ENCODE measurements at places on chromosomes 5 and 9.

- no peak for DNase-seq
These were observed 30.4 kb downstream of the TBC1D2 start for GRCh38 chr9:98225015-98225442.

DNA sequence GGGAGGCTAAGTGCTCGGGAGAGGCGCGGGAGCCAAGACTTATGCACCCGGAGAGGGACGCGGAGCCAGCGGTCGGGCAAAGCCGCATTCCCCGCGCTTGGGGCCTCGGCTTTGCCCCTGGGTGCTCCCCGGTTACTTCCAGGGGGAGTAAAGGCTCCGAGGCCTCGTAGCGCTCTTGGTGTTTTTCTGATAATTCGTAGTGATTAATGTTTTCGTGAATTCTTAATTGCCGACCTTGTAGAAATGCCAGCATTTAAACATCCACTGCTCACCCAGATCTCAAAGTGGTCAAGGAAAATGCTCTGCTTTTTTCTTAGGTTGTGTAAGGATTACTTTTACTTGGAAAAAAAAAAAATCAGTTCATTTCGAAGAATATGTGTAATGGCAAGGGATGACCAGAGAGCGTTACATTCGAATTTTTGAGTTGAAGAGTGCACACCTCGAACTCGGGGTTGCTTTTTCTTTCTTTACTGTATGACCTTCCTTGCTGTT lies 654 bp upstream of the TUT7 start:
- DNase-seq, result no peak

GRCh38 chr5:155082401-155082800 lies 68.8 kb downstream of the KIF4B start:
- no peak for DNase-seq

DNA sequence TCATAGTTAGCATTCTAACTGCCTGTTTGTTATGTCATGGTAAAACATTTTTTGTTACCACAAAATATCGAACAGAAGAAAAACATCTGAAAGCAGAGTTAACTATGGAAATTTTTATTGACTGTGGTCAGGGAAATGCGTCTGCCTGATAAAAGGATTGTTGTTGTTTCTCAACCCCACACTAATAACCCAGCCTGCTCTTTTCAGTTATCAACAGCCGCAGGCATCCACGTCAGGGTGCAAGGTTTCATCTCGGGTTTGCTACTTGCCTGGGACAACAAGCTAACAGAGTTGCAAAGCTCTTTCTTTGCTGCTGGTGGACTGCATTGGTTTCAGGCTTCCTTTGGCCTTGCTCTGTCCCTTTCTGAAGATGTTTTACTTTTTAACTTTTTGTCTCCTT lies 969.2 kb downstream of the CDH18 start:
- no peak for DNase-seq

GRCh38 chr5:143062379-143062778 lies 292.2 kb downstream of the ARHGAP26 start:
- DNase-seq, result no peak

DNA sequence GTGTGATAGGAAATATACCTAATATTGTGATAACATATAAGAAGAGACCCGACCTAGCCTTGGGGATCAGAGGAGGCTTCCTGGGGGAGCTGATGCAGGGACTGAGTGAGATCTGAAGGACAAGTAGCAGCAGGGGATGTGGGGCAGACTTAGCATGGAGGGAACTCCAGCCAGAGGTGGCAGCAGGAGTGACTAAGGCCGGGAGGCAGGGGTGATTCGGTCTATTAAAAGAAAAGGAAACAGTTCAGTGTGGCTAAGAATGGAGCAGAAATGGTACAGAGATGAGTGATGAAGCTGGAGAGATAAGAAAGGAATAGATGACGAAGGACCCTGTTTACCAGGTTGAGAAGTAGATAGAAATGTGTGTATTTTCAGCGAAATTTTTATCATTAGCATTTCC lies 408.8 kb downstream of the ENC1 start:
- DNase-seq, result no peak

DNA sequence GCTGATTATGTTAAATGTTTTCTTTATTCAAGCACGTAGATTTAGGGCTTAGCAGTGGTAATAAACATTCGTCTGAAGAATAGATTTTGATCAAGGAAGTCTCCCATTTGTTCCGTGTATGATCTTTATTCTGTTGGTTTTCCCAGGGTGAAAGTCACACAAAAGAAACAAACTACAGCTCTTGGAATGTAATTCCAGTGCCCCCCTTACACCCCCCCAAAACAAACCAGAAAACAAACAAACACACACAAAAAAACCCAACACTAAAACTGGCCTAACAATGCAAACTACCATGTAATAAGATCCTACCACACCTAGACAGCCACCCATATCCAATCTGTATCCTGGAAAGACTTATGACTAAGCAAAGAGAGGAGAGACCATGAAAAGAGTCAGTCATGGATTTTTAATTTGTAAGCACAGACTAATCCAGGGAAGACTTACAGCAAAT lies 196.2 kb upstream of the ELL2 start:
- DNase-seq, result no peak

DNA sequence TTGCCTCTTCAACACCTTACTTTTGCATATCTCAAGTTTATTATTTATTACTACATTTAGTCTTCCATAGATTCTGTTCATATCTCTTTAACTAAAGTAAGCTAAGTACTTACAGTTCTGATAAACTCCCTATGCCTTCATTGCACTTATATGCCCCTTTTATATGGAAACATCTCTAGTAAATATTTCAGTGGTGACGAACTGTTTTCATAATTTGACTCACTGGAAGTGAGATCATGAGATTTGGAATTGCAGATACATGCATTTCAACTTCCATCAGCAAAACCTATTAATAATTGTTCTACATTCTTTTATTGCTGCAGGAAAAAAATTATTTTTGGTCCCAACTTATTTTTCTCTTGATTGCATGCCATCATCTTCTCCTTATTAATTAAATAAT lies 263.5 kb downstream of the CD180 start:
- DNase-seq, result no peak

All from NCI-H1436 treated with DMSO at 0.1 percent for 48 hours (cell line).